NCI-H146 (cell line): ENCODE measurements at places on chromosomes 7 and 10.

DNA sequence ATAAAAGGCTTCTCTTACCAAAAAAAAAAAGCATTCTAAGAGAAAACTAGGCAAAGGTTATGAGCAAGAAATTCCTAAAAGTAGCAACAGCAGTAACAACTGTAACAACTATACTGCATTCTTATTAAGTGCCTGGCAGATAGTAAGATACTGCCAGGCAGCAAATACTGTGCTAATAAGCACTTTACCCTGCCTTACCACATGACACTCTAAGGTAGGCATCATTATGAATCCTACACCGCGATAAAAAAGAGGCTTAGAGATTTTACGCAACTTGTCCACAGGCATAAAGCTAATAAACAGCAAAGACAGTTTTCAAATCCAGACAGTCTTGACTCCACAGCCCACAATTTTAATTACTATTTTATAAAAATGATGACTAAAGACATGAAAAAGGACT lies 83.2 kb downstream of the USP6NL start:
- no peak for DNase-seq

- DNase-seq: no peak
These were observed 7.4 kb upstream of the APBB1IP start for GRCh38 chr10:26430641-26431163.

GRCh38 chr10:69884024-69884367 lies 82.3 kb downstream of the COL13A1 start:
- DNase-seq: no peak

DNA sequence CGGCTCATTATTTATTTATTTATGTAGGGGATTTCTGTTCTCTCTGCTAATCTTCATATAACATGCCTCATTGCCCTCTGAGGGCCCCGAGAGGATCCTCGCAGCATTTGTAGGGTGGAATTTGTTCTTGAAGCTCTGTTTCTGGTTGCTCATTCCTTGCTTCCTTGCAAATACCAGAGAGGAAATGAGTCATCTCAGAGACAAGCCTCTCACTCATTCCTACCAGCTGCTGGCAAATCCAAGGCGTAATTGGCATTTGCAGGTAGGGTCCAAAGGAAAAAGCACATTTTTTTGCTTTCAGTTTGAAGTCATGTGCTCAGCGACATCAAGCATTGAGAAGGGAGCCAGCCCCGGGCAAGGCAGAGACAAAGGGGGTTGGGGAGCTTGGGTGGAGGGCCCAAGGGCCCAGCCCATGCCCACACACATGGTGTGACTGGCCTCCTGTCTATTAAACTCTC lies 501.6 kb downstream of the GALNT17 start:
- no peak for DNase-seq

DNA sequence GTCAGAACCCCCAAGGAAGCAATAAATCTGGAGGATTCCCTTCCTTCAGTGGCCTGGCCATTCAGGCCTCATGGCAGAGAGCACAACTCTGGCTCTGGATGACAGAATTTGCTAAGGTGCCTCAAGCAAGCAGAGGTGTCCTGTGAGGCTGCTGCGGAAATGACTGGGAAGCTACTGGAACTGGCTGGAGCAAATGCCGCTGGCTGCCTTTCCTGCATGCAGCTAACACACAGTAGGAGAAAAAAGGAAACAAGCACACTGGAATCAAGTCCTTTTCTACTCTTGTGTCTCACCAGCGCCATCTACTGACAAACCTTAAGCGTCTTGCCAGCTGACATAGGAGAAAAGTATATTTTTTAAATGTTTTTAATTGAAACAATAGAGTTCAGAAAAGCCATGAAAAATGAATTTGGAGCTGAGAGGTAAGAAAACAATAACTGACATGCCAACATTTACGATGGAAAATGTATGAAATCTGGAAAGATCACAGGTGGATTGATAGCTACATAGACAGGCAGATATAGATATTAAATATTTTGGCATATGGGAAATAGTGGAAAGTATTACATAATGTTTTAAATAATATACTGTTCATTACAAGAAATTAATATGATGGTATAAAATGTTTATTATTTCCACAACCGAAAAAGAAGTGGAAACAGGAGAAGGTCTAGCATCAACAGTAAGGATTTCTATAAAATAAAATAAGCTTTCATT lies 951.6 kb downstream of the ANKRD7 start:
- peak; percentile 78 for DNase-seq

DNA sequence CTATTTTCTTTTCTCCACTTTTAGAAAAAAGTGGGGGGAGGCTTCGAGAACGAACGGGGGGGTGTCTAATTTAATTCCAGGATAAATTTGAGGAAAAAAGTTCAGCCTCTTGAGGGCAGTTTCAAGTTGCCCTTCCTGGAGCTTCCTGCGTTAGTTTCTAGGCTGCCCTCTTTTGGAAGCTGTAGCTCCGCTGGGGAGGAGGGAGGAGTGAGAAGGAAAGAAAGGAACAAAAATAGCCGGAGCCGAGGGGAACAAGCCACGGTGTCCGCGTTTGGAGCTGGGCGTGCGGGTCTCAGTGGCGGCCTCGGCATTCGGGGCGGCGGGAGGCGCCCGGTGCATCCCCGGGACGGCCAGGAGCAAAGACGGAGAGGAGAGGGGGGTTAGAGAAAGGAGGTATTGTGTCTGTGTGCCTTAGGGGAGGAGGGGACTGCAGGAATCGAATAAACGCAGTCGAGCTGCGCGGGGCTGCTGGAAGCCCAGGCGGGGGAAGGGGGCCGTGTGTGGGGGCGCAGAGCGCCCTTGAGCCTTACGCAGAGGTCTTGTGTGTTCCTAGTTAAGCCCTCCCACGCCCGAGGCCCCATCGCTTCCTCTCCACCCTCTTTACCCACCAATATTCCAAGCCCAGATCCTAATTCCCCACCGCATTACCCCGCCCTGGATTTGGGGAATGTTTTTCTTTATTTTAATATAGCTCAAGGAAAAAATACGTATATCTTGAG lies 2.0 kb upstream of the TNRC18 start:
- peak; percentile 89 for DNase-seq

- no peak for DNase-seq
These were observed 158.4 kb upstream of the TMEM72 start for GRCh38 chr10:44752451-44753441.

- no peak for DNase-seq
These were observed 413 bp downstream of the BUD31 start for GRCh38 chr7:99409192-99409572.

DNA sequence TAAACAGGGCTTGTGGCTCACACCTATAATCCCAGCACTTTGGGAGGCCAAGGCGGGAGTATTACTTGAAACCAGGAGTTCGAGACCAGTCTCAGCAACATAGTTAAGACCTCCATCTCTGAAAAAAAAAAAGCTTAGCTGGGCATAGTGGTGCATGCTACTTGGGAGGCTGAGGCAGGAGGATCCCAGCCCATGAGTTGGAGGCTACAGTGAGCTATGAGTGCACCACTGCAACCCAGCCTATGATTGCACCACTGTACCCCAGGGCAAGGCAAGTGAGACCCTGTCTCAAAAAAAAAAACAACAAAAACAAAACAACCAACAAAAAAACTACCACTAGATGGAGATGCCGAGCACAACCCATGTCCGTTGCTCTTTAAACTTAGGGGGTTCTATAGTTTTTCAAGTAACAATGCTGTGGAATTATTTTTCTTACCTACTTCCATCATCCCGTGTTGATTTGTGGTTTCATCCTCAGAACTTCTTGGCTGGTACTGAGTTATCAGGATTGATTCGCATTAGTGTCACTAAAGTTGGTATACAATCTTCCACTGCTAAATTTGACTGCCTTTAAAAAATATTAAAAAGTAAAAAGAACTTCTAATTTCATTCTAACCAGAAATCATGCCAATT lies 12.2 kb upstream of the REPIN1 start:
- no peak for DNase-seq

DNA sequence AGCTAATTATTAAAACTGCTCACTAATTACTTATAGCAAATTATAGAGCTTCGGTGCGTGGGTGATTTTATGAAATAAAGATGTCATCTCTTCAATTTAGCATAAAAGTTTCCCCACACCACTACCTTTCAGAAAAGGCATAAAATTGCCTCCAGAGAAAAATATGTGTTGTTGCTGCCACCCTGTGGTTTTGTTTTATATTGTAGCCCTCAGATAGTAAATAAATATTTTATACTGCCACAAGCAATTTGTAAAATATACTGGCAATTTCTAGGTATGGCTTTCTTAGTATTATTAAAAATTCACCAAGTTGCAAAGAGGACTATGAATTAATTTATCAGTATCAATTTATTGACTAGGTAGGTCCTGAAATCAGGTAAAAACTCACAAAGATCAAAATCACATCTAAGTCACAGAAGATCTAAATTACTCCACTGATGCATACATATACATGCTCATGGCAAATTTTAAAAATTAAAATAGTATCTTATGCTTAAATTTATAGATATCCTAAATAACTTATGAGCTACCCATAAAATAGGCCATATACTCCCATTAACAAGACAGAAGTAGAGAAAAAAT lies 26.5 kb downstream of the ASNS start:
- no peak for DNase-seq

DNA sequence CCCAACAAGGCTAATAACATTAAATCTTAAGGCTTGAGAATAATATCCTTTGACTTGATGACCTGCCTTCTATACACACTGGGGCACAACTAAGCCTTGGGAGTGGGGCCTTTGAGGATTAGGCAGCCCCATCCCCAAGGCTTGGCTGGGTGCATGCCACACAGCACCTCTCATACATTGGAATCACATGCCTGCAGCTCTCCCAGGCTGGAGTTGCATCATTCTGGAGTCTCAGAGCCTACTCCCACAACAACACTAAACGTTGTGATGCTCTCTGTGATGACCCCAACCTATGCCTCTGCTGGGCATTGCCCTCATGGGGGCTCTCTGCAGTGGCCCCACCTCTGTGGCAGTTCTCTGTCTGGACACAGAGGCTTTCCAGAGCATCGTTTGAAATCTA lies 31.9 kb upstream of the SGCE start:
- DNase-seq: no peak

GRCh38 chr10:14518149-14518548 lies 187.4 kb upstream of the FRMD4A start:
- DNase-seq: no peak

GRCh38 chr10:31905586-31905985 lies 23.0 kb downstream of the ARHGAP12 start:
- DNase-seq: no peak

GRCh38 chr10:93254180-93254853 lies 180.6 kb downstream of the CYP26A1 start:
- no peak for DNase-seq

GRCh38 chr7:131057015-131057793 lies 270.5 kb upstream of the MKLN1 start:
- DNase-seq: no peak

- no peak for DNase-seq
These were observed 33.5 kb downstream of the BTAF1 start for GRCh38 chr10:91957091-91957490.

- DNase-seq: no peak
These were observed 27.4 kb downstream of the OGDHL start for GRCh38 chr10:49734676-49735075.

DNA sequence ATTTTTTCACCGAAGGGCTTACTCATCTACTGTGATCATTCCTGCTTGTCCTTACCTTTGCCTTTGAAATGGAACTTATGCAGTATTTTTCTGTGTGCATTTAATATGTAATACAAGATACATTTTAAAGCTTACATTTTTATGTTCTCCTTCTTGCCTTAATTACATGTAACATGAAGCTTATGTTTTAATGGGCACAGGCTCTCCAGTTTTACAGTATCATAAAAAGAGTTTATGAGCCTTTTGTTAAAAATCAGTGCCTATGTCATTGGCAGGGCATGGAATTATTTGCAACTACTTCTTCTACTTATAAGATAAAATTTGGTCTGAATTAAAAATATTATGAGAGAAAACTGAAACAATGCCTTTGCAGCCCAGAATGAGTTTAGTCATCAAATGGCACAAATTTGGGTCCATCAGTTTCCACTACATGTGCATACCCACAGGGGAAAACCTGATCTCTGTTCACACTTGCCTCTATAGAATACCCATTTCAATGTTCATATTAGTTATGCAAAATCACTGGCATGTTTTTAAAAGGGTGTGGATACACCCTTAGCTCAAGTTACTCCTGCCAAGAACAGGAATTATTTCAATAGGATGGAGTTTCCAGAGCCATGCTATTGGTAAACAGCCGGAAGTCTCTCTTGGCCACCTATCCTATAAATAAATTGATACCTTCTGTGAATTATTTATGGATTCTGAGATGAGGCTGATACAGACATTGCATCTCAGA lies 27.9 kb upstream of the WNT16 start:
- DNase-seq: no peak

GRCh38 chr7:45698303-45699014 lies 124.3 kb downstream of the ADCY1 start:
- DNase-seq: no peak

DNA sequence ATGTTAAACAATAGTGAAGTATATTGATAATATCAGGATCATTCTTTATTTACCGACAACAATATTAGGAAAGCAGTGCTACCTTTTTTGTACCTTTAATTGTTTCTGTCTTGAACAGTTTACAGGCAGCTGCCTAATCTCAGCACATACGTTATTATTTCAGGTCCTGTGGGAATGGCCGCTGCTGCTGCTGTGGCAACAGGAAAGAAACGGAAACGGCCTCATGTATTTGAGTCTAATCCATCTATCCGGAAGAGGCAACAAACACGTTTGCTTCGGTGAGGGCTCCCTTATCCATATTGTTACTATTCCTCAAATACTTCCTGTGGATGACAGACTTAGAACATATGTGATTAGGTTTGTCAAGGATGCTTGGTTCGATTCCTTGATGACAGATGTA lies 59.7 kb downstream of the NRF1 start:
- DNase-seq: no peak

GRCh38 chr10:82914655-82915136 lies 1039.7 kb downstream of the NRG3 start:
- DNase-seq: no peak

DNA sequence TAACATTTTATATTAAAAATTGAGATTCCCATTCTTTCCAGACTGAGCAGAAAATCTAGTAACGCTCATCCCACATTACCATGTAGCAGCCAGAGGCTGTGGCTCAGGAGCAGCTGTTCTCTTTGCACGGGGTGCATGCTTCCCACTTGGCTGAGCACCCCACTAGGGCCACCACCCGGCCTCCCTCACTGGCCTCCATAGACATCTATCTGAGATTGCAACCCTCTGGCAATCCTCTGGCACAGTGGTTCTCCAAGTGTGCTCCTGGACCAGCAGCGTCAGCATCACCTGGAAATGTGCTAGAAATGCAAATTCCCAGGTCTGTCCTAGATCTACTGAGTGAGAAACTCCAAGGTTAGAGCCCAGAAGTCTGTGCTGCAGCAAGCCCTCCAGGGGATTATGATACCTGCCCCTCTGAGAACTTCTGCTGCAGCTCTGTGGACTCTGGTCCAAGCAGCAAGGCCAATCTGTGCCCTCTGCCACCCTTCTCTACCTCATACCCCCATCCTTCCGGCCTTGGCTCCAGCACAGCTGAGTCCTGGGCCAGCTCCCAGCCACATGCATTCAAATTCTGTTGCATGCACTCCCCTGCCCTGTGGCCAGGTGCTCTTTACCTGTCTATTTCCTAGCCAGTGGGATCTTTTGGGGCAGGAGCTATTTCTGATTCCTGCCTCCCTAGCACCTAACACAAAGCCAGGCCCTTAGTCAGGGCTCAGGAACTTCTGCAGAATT lies 301.5 kb downstream of the GRID1 start:
- no peak for DNase-seq
